Stimulated activated CD8-positive, alpha-beta memory T cell treated with anti-CD3 and anti-CD28 coated beads, Interleukin-15, amount 100 ng/mL, for 24 hours (primary cell): ENCODE measurements at places on chromosomes 11 and 22.
A peak's percentile ranks its signal among the peaks of the same experiment; 100 is the strongest.

- DNase-seq = peak; percentile 50
These were observed 32.6 kb downstream of the PRCP start for GRCh38 chr11:82867495-82868082.

GRCh38 chr11:67494371-67495233, 10.6 kb downstream of the PITPNM1 start:
- no peak for DNase-seq

DNA sequence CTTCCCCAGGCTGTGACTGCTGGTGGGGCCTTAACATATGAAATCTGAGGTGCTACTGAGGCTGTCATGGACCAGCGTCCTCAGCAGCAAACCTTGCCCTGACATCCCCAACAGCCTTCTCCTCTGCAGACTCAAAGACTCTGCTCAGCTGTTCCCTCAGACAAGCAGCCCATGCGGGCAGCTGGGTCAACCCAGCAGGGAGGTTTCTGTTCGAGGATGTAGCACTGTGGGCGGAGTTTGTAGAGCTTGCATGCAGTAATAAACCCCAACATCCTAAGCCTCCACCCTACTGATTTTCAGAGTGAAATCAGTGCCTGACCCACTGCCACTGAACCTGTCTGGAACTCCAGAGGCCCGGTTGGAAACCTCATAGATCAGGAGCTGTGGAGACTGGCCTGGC, 88.8 kb upstream of the XKR3 start:
- no peak for DNase-seq

- DNase-seq = no peak
These were observed 202.1 kb downstream of the TTC28 start for GRCh38 chr22:28477556-28477955.

DNA sequence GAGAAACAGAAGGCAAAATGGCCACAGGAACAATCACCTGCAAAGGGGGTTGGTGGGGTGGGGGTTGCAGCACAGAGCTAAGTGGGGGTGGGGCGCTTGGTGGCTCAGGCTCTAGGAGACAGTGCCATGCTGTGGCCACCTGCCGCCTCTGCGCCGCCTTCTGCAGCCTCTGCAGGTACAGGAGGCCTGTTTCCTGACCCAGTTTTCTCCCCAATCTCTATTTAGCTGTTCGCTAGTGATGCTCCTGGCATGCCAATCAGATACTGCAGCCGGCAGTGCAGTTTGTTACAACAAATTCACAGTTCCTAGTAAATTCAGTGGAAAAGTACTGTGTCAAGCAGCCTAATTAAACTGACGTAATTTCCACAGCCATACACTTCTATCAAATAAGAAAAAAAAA, 106.4 kb downstream of the SERGEF start:
- no peak for DNase-seq
